Liver (tissue), 10 donors: ENCODE measurements at places on chromosomes 3 and 15. TPM values are rescaled to one million over a fixed set of nuclear protein-coding genes. Genes with fewer than 3 reads are reported as not detected.

GRCh38 chr3:46489875-46490274 is 7.9 kb upstream of the RTP3 start:
- DNase-seq: no peak

GRCh38 chr3:117080872-117081271 is 371.3 kb downstream of the TUSC7 start:
- DNase-seq: no peak

Gene CPLX3
- not detected for total RNA-seq

Gene KBTBD12
- total RNA-seq: 0.08 TPM

- no peak for DNase-seq
Measured at GRCh38 chr3:37144806-37145205, 29.6 kb downstream of the LRRFIP2 start.

DNA sequence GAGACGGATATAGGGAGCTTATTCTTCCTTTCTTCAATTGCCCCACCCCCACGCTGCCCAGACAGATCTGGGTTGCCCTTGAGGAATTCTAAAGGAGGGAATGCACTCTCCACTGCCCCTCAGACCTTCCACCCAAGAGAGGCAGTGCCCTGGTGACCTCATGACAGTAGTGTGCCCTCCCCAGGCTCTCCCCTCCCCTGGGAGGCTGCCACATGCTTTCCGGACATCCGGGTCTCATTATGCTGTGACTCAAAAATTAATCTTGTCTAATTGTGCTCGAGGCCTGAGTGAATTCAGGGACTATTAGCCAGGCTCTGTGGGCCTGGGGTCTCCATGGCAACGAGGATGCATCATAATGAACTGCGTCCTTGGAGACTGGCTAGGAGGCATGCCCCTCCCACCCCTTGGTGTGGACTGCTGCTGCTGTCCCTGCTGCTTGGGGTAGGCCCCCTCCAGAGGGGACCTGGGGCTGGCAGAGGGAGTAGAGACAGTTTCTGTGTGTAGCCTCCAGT is 20.8 kb downstream of the CORO2B start:
- no peak for DNase-seq

DNA sequence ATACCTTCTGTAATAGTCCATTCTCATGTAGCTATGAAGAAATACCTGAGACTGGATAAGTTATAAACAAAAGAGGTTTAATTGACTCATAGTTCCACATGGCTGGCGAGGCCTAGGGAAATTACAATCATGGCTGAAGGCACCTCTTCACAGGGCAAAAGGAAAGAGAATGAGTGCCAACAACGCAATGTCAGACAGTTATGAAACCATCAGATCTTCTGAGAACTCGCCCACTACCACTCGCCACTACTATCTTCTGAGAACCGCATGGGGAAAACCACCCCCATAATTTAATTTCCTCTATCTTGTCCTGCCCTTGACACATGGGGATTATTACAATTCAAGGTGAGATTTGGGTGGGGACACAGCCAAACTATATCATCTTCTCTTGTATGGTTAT is 406.8 kb upstream of the CBLB start:
- DNase-seq: no peak

DNA sequence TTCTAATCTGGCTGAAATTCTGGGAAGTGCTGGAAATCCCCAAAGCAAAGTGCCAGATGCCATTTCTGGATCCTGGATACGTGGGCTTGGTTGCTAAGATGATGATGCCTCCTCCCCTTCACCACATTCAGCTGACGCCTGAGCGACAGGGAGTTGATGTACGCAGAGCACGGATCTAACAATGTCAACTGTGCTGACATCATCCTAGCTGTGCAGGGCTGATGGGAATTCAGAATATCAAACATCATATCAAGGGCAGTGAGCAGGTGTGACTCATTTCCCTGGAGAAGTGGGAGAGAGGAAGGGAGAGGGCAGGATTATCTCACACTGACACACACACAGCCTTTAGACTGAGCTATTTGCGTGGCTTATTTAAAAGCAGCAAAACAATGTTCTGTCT is 92.6 kb upstream of the ZBTB20 start:
- no peak for DNase-seq

DNA sequence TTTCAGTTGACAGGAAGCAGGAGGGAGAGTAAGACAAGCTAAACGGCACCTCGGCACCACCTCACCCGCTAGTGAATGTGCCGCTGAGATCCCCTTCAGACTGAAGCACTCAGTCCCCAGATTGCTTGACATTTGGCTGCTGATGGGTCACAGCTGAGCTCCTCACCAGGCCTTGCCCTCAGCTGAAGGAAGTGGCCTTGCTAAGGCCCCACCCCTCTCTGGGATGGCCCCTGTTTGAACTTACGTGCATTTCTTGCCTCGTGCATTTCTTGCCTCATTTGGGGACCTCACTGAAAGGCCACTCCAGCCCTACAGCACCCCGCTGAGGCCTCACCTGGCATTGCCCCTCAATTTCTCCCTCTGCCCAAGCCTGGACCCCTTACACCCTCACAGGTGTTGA is 39.8 kb downstream of the EOGT start:
- DNase-seq: no peak

Gene ZNF35
- total RNA-seq: 4.9 TPM

- DNase-seq: no peak
Measured at GRCh38 chr3:160951642-160952487, 153.3 kb downstream of the B3GALNT1 start.

- no peak for DNase-seq
Measured at GRCh38 chr15:78676424-78677110, 35.6 kb upstream of the CHRNB4 start.

Gene TMCO5A
- not detected for total RNA-seq

- DNase-seq: no peak
Measured at GRCh38 chr3:162338514-162338913, 841.9 kb downstream of the OTOL1 start.

- no peak for DNase-seq
Measured at GRCh38 chr3:63192248-63192647, 85.9 kb upstream of the SYNPR start.

GRCh38 chr3:149958171-149958796 is 12.4 kb downstream of the PFN2 start:
- no peak for DNase-seq

Gene PPP2R3A
- 1.7 TPM for total RNA-seq

GRCh38 chr3:178686826-178687225 is 150.6 kb downstream of the KCNMB2 start:
- no peak for DNase-seq

- no peak for DNase-seq
Measured at GRCh38 chr3:194196876-194197275, 60.9 kb downstream of the HES1 start.

- no peak for DNase-seq
Measured at GRCh38 chr15:48541341-48542278, 103.9 kb downstream of the FBN1 start.
